ENCODE measurements at places on chromosomes 6 and 20.
A peak's percentile ranks its signal among the peaks of the same experiment; 100 is the strongest.

- no peak for DNase-seq
These were observed 478.1 kb downstream of the PREX1 start for GRCh38 chr20:48349656-48350055.

DNA sequence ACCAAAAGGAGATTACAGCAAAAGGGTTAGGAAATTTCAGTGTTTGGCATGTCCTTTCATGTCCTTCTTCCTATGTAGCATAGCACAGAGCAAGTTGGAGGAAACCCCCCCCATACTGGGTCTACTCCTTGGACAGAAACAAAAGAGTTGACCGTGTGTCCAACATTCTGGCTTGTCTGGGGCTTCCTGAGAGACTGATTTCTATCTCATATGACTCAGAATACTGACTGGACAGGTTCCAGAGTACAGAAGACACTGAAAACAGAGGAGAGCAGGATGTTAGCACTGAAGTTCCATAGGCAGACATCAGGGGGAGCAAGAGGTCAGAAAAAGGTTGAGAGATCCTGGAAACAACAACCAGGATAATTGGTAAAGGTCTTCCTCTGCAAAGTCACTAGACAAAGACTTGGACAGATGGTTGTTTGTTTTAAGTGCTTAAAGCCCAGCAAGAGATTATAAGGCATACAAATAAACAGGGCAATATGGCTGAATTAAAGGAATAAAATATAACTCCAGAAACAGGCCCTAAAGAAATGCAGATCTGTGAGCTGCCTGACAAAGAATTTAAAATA, 48.4 kb downstream of the USP49 start:
- peak; percentile 79 for DNase-seq

GRCh38 chr6:112480553-112480952, 133.4 kb downstream of the RFPL4B start:
- DNase-seq, result no peak

- DNase-seq, result no peak
These were observed 158.2 kb upstream of the PRND start for GRCh38 chr20:4563534-4563933.

GRCh38 chr6:5786969-5787720, 219.6 kb downstream of the NRN1 start:
- no peak for DNase-seq

DNA sequence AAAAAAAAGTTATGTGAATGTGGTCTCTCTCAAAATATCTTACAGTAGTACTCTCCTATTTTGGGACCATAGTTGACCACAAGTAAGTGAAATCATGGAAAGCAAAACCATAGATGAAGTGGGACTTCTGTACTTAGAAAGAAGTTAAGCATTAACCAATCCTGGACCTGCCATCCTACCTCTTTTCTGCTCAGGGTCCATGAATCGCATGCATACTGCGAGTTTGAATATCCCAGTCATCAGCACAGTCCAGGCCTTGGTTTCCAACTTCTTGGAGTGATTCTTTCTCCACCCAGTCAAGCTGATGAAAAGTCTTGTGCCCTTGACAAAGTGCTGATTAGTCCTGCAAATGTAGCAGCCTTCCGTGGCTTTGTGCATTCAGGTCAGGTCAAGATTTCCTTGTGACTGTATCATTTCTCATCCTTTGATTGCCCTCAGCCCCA, 46.0 kb downstream of the RNF217 start:
- DNase-seq, result no peak

DNA sequence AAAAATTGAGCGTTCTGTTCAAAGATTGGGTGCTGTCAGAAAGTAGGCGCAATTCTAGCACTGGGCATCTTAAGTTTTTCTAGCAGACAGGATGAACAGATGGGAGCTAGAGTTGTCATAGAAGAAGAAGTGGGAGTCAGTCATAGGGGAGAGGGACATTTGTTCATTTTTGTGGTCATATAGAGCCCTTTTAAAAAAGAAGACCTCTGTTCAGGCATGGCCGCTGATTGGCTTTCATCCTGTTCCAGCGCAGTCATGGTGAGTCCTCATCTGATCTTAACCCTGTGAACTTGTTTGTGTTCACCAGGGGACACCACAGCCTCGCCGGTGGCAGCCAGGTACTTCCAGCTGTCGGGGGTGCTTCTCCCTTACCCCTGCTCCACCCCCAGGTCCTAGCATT, 29.7 kb upstream of the PBOV1 start:
- no peak for DNase-seq
